Activated CD8-positive, alpha-beta memory T cell treated with anti-CD3 and anti-CD28 coated beads, Interleukin-2, amount 10 ng/mL, durations not matched to agents 7 days and 5 days (primary cell): ENCODE measurements at places on chromosomes 7 and 10. TPM values are rescaled to one million over a fixed set of nuclear protein-coding genes. Genes with fewer than 3 reads are reported as not detected.

DNA sequence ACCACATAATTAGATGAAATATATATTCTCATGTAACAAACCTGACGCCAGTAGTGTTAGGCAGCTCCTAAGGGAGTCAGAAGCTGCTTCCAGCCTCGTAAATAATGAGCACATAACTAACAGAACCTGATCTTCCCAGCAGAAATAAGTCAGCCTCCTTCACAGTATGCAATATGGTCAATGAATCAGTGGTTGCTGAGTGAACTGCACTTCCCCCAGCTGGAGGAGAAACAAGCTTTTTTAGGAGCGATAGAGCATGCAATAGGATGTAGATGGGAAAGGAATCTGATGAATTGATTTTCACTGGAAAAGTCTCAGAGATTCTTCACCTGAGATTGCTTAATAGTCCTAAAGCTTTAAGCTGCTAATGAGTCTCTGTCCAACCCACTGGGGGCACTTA, 337.2 kb upstream of the LRGUK start:
- H3K36me3 ChIP-seq: peaks cover 3% of the 10 kb centered on the region
- H3K4me1 ChIP-seq: no peaks in the 10 kb centered on the region
- no peak overlapping the region for H3K27ac ChIP-seq
- no peak for DNase-seq

CPN1 gene
- total RNA-seq: not detected

PILRA gene
- 1.3 TPM for total RNA-seq

TAS2R3 gene
- 0.75 TPM for total RNA-seq
